Chondrocyte (in vitro differentiated cells): ENCODE measurements at places on chromosomes 7 and 10. TPM values are rescaled to one million over a fixed set of nuclear protein-coding genes. Genes with fewer than 3 reads are reported as not detected.

- DNase-seq, result no peak
Measured at GRCh38 chr7:156560075-156560474, 80.5 kb upstream of the RNF32 start.

DNA sequence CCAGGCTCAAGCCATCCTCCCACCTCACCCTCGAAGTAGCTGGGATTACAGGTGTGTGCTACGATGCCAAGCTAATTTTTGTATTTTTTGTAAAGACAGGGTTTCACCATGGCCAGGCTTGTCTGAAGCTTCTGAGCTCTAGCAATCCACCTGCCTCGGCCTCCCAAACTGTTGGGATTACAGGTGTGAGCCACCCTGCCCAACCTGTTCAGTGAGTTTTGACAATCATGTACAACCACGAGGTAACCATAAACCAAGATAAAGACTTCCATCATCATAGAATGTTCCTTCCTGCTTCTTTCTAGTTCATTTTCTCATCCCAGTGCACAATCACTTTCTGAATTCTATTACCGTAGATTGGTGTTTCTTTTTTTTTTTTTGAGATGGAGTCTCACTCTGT lies 30.5 kb upstream of the MKRN1 start:
- no peak for DNase-seq

DNA sequence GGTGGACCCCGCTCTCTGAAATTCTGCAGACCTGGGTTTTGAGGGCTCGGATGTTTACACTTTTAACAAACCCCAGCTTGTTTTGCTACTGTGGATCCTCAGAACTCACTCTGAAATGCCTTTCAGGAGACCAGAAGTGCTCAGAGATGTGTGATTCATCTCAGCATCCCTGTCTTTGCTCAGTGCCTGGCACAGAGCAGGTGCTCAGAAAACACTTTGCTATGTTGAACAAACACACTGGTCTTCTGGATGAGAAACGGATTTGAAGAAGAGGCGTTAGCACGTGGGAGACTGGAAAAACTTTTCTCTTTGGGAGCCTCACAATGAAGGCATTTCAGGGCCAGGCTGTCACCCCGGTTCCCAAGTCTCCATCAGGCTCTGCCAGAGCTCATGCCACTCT lies 53.3 kb downstream of the SH3PXD2A start:
- DNase-seq, result no peak

GRCh38 chr7:107345898-107346297 lies 124.0 kb upstream of the GPR22 start:
- no peak for DNase-seq

- DNase-seq, result no peak
Measured at GRCh38 chr10:13567030-13567429, 19.7 kb upstream of the PRPF18 start.

GRCh38 chr10:23035569-23035968 lies 59.8 kb upstream of the MSRB2 start:
- DNase-seq, result no peak

- no peak for DNase-seq
Measured at GRCh38 chr7:78038465-78039080, 240.0 kb downstream of the PHTF2 start.

DNA sequence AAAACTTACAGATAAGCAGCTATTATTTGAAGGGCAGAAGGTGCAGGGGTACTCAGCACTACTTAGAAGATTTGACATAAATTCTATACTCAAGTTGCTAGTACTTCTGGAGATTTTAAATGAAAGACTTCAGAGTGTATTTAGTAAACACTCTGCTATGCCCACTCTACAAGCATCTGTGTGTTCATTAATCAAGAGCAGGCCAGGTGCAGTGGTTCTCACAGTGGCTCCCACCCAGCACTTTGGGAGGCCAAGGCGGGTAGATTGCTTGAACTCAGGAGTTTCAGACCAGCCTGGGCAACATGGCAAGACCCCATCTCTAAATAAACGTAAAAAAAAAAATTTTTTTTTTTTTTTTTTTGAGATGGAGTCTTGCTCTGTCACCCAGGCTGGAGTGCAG lies 38.9 kb upstream of the TOMM7 start:
- no peak for DNase-seq

DNA sequence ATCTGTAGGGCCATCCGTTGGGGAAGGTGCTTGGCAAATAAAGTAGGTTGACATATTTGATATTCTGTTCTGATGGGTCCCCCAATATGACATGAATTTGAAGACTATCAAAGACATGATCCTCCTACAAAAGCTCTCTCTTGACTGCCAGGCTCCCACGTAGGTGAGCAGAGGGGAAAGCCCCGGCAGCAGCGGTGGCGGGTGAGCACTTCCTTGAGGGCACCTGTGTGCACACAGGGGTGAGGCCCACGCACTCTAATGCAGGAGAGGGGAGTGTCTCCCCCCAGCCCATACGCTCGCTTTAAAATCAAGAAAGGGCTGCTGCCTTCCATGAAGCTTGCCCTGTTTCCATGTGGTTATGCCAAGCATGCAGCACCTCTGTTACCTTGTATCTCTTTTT lies 100.4 kb downstream of the TAX1BP1 start:
- DNase-seq, result no peak

- DNase-seq, result no peak
Measured at GRCh38 chr10:91642831-91643692, 10.2 kb upstream of the PPP1R3C start.

GRCh38 chr7:29053105-29053872 lies 93.0 kb downstream of the CPVL start:
- no peak for DNase-seq

GRCh38 chr7:2644220-2644561 lies 12.4 kb downstream of the TTYH3 start:
- DNase-seq, result no peak

GRCh38 chr7:98617051-98617959 lies at the start of gene NPTX2:
TSS of gene NPTX2 (plus strand) at chr7:98617285. CDS start at chr7:98617462, 177 bp downstream.
- no peak for DNase-seq

GRCh38 chr7:48511080-48511479 lies 339.8 kb downstream of the ABCA13 start:
- no peak for DNase-seq

The CPA2 gene
- not detected in 3 replicates for total RNA-seq

The PKD1L1 gene
- 0.15 to 0.25 TPM (median 0.23 TPM) in 3 replicates for total RNA-seq

The LDB3 gene
- 4.0 to 22.7 TPM (median 21.5 TPM) in 3 replicates for total RNA-seq

The AKR1C8 gene
- not detected in 3 replicates for total RNA-seq

The MKI67 gene
- total RNA-seq, result 11.7 to 18.3 TPM (median 17.1 TPM) in 3 replicates

The ZNF365 gene
- 5.2 to 10.9 TPM (median 6.0 TPM) in 3 replicates for total RNA-seq

The SPDYE11 gene
- total RNA-seq, result not detected in 3 replicates
